Heart right ventricle (tissue), 16 donors: ENCODE measurements at places on chromosomes 11 and 22. TPM values are rescaled to one million over a fixed set of nuclear protein-coding genes. Genes with fewer than 3 reads are reported as not detected.

OR51V1 gene
- not detected for total RNA-seq

ZNF215 gene
- total RNA-seq: 0.19 TPM

OR52I1 gene
- total RNA-seq: not detected

APOBEC3A gene
- 0.20 TPM for total RNA-seq

AP1B1 gene
- 26.0 TPM for total RNA-seq

TMEM132A gene
- total RNA-seq: 8.1 TPM

OR2AT4 gene
- not detected for total RNA-seq
